DMS53 (cell line): ENCODE measurements at places on chromosomes 5 and 9.
A peak's percentile ranks its signal among the peaks of the same experiment; 100 is the strongest.

GRCh38 chr5:66757219-66757833, 161.1 kb downstream of the MAST4 start:
- DNase-seq, result peak; percentile 85

DNA sequence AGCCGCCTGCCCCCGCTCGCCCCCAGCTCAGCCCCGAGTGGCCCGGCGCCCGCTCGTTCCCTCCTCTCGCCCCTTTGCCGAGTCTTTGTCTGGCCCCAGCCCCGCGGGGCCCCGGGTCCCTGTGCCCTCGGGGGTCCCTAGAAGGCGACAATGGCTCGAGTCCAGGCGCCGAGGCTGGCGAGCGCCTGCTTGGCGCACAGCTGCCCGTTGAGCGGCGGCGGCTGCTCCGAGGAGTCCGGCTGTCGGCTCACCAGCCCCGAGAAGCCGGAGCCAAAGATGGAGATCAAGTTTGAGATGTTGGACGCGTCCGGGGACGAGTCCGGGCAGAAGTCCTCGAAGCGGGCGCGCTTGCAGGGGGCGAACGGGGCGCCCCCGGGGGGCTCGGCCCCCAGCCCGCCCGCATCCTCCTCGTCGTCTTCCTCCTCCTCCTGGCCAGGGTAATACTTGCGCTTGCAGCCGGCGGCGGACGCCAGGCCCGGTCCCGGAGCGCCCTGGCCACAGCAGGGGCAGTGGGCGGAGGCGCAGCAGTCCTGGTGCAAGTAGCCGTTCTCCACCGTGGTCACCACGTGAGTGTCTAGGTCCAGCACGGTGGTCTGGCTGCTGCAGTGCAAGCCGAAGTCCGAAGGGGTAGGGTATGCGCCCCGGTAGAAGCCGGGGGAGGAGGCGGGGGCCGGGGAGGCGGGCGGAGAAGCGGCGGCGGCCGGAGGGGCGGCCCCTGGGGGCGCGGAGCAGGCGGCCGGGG, 1.2 kb downstream of the IER5L start:
- peak; percentile 79 for DNase-seq

DNA sequence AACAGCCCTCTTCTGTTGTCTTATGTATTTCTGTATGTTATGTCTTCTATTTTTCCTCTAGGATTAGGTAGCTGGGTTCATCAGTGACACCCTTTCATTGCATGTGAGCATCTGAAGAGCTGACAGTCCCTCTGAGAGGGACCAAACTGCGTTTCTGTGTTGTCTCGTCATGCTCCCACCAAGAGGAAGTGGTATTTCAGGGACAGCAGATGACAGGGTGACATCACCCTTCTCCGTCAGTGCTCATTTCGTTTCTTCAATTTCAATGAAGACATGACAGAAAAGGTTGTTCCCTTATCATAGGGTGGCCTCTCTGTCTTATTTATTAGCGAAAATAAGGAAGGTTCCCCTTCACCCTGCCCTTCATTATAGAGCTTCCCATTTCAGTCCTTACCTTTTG, 225.9 kb upstream of the NR4A3 start:
- no peak for DNase-seq

DNA sequence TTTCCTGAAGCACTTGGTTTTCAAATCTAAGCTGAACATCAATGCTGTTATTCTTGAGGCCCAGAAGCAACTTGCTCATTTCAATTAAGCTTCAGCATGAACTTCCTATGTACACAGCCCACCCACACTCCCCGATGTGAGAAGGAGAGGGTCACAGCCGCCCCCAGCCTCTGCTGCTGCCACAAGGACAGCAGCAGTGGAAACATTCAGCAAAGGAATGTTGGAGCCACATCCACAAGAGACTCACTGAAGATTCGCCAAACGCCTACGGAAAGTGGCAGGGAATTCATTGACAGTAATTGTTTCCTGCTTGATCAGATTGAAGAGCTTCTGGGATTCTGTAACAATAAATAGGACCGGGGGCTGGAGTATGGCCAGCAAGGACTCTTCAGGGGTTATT, 2.9 kb downstream of the TGFBI start:
- no peak for DNase-seq

DNA sequence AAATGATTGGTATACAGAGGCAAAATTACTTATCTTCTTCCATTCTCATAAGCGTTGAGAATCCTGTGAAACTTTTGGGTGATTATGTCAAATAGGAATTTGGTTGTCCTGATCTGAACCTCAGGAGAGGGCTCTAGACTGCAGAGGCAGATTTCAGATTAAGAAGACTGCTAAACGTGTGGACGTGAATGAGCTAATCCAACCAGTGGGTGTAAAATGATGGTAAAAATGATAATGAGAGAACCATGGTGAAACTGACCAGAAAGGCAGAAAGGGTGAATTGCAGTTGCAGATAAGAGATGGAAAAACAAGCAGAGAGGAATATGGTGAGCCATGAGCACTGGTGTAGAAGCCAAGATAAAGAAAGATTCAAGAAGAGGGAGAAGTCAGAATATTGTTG, 1200.2 kb upstream of the CDH6 start:
- no peak for DNase-seq

GRCh38 chr9:129052592-129052991, 16.2 kb downstream of the MIGA2 start:
- peak; percentile 82 for DNase-seq

DNA sequence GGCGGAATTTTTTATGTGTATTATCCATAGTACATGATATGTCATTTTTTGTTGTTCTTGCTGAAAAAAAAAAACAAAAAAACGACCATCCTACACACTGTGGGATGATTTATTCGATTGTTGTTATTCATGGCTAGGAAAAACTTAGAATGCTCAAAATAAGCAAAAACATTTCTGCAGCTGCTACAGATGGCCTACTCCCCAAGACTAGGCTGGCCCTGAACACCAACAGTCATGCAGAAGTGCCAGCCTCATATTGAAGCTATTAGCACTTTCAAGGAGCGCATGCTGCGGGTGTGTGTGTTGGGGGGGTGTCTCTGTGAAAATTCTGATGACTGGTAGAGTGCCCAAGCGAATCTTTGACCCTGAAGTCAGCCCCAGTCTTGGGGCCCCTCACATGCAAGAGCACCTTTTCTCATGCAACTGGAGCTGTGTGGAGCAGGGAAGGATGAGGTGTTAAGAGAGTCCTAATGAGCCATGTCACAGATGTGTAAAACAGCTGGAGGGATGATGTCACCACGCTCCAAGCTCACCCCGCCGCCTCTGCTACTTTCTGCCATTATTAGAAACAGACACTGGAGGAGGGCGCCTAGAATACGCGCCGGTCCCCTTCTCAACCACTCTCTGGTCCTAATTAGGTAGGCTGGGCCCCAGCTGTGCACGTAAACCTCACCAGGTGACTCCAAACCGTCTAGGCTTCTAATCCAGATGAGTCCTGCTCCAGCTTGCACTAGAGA, 61.0 kb upstream of the SMIM23 start:
- peak; percentile 32 for DNase-seq

GRCh38 chr5:179588166-179588565, 35.3 kb downstream of the HNRNPH1 start:
- DNase-seq, result no peak
